Hepatocyte (in vitro differentiated cells): ENCODE measurements at places on chromosomes 2 and 18. TPM values are rescaled to one million over a fixed set of nuclear protein-coding genes. Genes with fewer than 3 reads are reported as not detected.

The RIT2 gene
- not detected in 2 replicates for total RNA-seq

The UGT1A4 gene
- not detected in 2 replicates for total RNA-seq

The ANO7 gene
- total RNA-seq: 0.72 and 1.00 TPM in 2 replicates

DNA sequence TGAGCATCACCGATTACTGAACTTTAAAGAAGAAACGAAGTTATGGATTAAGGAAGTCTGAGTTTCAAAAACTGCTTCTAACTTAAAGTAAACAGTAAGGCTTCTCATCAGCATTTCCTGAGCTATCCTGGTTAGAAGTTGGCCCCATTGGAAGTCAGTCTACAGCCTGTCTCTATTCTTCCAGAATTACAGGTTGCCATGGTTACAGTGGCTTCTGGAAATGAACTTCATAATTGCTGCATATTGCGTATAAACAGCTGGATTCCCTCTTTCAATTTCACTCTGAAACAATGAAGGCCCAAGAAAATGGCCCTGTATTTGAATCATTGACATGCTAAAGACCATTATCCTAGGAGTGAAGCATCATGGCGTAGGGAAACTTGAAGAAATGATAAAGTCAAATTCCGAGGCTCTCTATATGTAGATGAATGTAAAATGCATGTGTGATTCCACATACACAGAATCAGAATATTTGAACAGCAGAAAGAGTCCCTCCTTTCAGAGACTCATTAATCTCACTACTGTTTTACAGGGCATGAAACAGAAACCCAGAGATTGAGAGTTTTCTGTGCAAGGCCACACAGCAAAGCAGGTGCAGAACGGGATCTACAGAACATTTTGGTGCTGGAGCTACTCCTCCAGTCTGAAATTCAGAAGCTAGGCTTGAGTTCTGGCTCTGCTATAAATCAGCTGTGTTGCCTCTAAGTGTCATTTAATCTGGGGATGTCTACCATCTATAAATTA, 856.4 kb upstream of the CELF4 start:
- no peak for DNase-seq

DNA sequence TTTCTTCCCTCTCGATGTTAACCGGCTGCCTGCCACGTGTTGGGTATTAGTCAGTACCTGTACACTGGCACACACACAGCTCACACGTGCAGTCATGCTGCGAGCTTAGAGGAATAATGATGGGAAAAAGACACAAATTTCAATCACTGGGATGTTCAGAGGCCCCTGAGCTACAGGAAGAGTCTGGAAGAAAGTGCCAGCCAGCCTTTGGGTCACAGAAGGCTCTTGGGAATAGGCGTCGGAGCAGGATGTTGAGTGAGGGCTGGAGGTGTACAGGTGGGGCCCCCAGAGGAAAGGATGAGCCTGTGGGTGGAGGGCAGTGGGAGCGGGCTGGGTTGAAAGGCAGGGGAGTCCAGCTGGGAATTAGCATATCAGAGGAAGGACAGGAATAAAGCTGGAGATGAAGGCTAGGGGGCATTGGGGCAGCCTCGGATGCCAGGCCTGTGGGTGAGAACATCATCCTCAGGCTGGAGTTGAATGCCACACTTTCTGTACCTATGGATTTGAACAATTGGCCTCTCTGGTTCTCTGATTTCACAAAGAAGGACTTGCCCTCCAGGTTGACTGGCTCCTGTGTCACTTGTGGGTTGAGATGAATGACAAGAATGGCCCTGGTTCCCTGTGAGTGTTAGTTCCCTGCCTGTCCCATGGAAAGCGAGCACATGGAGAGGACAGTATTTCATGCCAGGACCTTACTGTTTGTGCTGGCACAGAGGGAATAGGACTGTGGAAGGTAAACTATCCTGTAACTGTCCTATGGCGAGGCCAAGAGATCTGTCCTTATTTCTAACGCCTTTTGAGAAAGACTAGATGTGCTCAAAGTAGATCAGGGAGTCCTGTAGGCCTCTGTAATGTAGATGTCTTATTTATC, 40.6 kb downstream of the GREB1 start:
- no peak for DNase-seq

GRCh38 chr2:196328088-196328680, 156.8 kb upstream of the STK17B start:
- no peak for DNase-seq

DNA sequence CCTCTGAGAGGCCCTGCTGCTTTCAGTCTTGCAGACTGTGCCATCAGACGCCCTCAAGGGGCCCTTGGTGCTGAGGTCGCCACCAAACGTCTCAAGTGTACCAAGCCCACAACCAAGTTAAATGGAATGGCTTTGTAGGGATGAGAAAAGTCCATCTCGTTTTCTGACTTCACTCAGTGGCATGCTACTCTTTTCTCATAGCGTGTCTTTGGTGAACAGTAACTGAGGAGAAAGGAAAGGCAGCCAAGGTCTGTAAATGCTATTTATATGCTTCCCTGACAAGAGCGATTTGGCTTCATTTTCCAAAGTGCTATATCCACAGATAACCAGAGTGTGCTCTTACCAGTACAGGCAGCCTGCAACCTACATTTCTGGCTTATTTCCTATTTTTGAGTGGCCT, 123.0 kb downstream of the MTX2 start:
- DNase-seq: no peak

DNA sequence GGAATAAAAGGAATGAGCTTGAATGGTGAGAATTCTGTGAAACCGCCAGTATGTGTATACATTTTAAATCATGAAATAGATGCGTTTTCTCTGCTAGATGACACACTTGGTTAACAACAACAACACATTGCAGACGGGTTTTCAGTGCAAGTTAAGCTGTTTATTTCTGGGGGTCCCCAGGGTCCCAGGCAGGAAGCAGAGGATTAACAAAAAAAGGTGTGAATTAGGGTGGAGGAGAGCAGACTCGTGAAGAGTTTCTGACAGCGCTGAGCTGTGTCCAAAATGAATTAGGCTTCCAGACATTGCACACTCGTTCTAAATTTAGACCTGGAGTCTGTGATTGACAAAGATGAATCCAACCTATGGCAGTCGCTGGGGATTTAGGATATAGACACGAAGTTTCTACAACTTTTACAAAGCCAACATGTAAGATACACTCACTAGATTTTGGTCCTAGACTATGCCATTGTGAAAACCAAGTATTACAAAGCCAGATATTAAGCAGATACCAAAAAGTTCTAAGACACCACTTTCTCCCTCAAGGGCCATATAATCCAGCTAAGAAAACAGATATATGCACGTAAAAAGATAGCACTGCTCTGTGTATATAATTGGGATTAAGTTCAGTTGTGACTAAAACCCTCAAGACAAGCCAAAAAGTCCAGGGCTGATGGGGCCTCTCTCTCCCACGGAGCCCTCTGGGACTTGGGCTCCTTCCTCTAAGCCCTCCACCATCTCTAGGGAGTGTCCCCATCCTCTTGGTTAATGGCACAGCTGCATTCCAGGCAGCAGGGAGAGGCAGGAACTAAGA, 120.2 kb downstream of the ACAA2 start:
- no peak for DNase-seq
